Naive B cell (primary cell): ENCODE measurements at places on chromosomes 12 and 14.

- no peak for DNase-seq
Observed at GRCh38 chr14:93683226-93683625, 105.1 kb downstream of the PRIMA1 start.

DNA sequence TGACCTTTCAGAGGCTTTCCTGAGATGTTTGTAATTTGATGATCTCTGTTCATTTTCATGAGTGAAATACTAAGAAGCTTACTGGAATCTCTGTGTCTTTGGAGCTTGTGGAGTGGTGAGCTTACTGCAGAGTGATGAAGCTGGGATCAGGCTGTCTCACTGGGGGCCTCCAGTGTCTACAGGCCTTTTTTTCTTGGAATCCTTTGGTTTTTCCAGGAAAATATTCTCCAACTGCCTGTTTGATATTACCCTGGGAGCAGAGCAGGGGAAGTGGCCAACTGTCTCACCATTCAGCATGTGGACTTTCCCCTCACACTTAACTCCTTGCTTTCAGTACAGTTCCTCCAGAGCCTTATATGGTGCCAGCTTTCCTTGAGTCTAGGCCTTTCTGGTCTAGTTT, 62.0 kb upstream of the KCNA1 start:
- no peak for DNase-seq

- peak; percentile 45 for DNase-seq
Observed at GRCh38 chr12:98653866-98654493, 8.9 kb downstream of the APAF1 start.

- DNase-seq = no peak
Observed at GRCh38 chr14:65360144-65360784, 52.3 kb upstream of the FUT8 start.

- no peak for DNase-seq
Observed at GRCh38 chr12:12513416-12514006, 49.2 kb downstream of the DUSP16 start.

DNA sequence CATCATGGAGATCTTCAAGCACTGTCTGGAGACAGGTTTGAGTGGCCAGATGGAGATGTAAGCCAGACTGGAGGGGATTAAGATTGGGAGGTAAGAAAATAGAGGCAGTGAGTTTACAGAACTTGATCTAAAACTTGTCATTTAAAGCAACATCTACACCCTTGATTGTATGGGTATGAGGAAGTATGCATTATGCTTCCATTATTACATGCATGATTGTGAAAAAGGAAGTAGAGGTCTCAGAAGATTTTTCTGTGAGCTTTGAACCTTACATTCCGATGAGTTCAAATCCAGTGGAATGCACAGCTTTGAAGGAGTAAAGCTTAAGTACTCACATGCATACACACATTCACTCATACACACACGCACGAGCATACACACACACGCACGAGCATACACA, 550.8 kb downstream of the MED13L start:
- DNase-seq = no peak
